ENCODE measurements at places on chromosomes 1 and 21.

DNA sequence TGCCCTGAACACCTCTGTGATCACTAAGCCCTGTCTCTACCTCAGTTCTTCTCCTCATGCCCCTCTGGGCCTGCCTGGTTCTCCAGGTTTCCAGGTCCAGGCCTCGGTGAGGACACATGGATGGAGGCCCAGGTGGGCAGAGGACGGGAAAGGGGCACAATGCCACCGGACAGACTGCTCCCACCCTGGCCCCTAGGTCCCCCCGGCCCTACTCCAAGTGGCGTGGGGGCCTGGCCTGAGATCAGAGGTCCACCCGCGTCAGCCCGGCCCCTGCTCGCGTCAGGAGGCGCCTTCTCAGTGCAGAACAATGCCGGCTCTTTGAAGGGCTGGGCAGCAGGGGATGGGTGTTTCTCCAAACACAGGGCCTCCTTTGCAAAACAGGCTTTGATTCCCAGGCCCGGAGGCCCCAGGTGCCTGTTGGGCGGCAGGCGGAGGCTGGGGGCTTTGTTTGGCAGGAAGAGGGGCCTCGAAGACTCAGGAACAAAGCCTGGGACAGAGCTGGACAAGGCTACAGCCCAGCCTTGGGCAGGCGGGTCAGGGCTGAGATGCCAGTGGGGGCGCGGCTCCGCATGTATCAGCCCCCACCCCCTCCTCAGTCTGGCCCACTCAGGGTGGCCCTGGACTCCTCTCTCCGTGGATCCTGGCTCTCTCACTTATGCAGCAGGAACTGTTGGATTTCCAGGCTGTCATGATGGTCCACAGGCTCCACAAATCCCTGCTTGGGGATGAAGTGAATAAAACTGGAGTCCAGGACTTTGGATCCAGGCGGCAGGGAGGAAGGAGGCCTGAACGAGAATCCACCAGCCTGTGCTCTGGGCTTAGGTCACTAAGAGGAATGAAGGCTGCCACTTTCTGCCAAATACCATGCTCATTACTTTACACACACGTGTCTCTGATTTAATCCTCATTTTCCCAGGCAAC, 77.4 kb upstream of the SLC2A1 start:
- no peak for DNase-seq

- no peak for DNase-seq
Measured at GRCh38 chr21:22881131-22881530, 1882.9 kb downstream of the NCAM2 start.

DNA sequence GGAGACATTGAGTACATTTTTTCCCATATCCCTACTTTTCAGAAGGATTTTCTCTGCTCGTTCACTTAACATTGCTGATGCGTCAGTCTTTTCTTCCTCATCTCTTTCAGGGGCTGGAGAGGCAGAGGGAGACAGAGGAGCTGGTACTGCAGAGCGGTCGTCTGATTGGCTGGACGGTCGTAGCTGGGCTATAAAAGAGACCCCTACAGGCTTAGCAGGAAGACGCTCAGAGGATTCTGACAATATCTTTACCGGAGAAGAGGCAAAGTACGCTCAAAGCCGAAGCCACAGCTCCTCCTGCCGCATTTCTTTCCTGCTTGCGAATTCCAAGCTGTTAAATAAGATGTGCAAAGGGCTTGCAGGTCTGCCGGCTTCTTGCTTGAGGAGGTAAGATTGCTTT, at the start of gene RGS4:
RGS4 (plus strand) TSS at position 220 of the 400 bp plus-strand sequence; CDS start at position 344, 124 bp downstream.
- DNase-seq: peak; percentile 63

GRCh38 chr1:237041795-237042525, at the start of gene RYR2:
Gene RYR2, plus strand, starts transcription at chr1:237042184. Its CDS starts 338 bp downstream, at chr1:237042522.
- peak; percentile 54 for DNase-seq

GRCh38 chr21:25371841-25372425, 235.3 kb downstream of the MRPL39 start:
- no peak for DNase-seq

DNA sequence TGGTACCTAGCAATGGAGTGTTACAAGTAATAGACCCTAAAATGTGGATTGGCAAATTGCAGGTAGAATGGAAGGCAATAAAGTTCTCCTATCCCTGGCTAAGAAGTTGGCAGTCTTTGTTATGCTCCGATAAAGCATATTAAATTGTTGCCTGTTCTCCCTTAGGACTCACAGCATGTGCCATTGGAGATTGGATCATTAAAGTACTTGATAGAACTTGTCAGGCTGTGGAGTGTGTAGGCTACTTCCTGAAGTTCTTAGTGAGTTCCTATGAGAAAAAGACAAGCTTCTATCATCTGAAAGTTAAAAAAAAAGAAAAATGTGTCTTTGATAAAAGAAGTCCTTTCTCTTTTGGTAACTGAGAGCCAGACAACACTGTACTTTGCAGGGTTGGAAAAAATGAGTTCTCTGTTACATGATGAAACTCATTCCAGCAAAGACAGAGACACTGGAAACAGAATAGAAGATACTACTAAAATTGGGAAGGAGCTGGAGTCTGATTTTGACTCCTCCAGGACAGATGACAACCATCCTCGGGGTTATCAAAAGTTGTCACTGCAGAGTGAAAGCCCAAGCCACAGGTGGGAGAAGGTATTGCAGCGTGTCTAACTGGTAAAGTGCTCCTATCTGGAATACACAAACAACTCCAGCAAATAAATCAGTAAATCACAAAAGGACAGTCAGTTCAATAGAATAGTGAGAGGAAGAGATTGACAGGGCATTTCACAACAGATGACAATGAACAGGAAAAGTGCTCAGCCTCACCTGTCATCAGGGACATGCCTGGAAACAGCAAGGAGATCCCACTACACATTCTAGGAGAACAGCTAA, 87.5 kb upstream of the WDR26 start:
- DNase-seq: no peak

- DNase-seq: no peak
Measured at GRCh38 chr1:98371764-98372163, 289.8 kb upstream of the SNX7 start.

DNA sequence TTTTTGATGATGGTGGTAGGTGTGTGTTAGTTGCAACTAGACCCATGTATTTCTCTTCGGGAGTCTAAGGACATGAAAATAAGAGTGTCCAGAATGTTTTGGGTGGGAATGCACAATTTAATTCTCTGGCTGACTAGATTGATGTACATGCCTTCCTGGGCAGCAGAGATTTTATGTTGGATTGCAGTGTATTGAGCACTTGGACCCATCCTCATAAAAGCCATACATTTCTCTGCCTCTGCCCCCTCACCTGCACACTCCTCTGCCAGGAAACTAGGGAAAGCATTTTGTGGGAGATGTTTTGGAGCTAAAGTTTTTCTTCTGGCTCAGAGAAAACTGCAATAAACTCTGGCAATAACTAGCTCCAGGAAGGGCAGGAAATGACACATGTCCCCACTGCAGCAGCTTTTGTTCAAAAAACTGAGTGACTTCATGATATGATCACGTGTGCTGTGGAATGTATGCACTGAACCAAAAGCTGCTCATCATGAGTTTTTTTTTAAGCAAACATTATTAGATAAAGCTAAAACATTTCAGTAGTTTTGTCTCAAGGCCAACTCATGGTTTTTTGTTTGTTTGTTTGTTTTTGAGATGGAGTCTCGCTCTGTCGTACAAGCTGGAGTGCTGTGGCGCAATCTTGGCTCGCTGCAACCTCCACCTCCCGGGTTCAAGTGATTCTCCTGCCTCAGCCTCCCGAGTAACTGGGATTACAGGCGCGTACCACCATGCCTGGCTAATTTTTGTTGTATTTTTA, 17.6 kb downstream of the RIT1 start:
- DNase-seq: peak; percentile 30

- no peak for DNase-seq
Measured at GRCh38 chr1:201552941-201553351, 14.0 kb downstream of the NAV1 start.

- DNase-seq: no peak
Measured at GRCh38 chr21:18147678-18148077, 97.0 kb upstream of the CHODL start.

DNA sequence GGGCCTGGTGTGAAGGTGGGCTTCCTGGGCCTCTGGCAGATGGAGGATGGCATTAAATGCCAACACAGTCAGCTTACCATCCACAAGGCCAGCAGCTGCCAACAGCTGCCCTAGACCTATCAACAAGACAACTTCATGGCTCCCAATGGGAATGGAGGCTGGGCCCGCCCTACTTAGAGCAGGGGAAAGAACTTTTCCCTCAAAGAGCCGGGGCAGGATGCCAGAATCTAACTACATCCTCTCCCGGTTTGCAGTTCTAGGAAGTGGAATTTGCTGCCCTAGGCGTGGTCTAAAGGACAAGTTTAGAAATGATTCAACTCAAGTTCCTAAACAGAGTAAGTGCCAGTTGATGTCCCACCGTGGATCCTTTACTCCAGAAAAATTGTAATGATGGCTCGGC, 13.1 kb downstream of the ICMT start:
- DNase-seq: peak; percentile 90

DNA sequence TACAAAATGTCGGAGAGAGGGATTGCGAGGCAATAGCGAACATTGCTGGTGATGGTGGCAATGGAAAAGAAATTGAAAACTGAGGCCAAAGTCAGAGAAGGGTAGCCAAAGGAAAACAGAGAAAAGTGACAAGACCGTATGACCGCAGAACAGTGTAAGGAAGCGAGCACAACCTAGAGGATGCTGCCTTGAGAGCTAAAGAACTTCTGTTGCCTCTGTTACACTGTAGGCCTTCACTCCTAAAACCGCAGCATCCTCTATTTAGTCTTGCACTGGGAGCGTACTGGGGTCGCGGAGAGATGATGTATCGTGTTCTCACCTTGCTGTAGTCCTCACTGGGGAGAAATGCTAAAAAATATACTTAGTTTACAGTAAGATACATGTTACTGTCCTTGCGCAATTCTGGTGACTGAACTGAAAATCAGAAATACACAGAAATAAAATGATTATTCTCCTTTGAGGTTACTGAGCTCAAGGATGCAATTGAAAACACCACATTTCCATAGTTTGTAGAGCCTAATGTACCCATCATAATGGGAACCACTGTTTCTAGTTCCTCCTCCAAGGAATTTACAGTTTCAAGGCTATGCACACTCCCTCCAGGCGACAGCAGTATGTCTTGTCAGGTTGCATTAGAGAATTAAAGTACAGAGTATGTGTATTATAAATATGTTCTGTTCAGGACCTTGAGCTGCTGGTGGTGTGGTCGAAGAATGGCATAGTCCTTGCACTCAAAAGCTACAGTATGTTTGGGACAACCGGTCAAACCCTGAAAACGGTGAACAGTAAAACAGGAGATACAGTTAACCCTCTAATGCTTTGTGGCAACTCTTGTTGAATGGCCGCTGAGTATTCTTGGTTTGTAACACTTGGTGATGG, 1.3 kb downstream of the NEK7 start:
- DNase-seq: no peak

DNA sequence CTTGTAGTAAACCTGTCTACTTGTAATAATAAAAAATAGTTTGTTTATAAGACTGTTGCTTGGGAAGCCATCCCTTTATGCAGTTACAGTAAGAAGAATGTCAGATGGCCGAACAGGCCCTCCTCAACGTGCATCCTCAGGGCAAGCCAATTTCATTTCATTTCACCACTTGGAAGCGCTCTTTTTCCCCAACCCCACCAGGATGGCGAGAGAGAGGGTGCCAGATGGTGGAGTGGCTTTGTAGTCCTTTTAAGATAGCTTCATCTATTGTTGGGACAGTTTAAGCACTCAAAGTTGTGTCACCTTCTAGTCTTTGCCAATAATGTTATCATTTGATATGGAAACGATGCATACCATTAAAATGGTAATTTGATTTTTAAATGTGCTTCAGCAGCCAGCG, 356.3 kb upstream of the CAMK1G start:
- no peak for DNase-seq
